ENCODE measurements at places on chromosomes 7 and 10. TPM values are rescaled to one million over a fixed set of nuclear protein-coding genes. Genes with fewer than 3 reads are reported as not detected.

Gene PPP1R17
- not detected for total RNA-seq

Gene IGFBP1
- total RNA-seq = not detected

Gene PDE1C
- 7.1 TPM for total RNA-seq

Gene UTF1
- not detected for total RNA-seq

Gene LRRC72
- not detected for total RNA-seq

Gene GFRA1
- total RNA-seq = 27.1 TPM
